NCI-H2081 treated with DMSO at 0.1 percent for 48 hours (cell line): ENCODE measurements at places on chromosomes 5 and 9.

GRCh38 chr9:90927496-90927895, 125.9 kb downstream of the SYK start:
- no peak for DNase-seq

DNA sequence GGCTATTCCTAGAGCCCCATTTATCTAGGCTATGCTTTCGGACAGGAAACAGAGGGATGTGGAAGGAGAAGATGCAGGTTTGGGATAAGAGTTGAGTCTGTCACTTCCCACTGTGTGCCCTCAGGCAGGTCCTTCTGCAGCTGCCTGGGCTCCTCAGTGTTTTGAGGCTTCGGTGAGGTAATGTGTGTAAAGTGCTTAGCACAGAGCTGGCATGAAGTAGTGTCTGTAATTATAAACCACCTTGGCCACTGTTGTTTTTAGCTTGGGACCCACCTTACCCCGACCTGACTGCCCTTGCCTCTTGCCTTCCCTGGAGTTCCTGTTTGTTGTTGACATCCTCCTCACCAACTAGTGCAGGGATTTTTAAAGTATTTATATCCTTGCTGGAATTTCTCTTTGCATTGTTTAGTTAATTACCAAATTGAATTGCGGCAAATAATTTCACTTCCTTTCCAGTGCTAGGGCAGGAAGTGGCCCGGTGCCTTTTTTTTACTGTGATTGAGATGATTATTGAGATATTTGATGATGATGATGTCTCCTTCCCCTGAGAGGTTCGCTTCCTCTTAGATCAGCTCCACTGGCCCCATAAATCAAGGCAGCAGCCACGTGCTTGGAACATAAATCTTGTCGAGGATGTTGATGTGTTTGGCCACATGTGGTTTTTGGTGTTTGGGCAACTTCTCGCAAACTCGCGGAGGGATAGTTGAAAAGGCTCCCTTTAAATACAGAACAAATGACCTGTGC, 38.3 kb upstream of the DAB2IP start:
- DNase-seq, result no peak

GRCh38 chr9:22052376-22052945, 43.4 kb upstream of the CDKN2B start:
- no peak for DNase-seq

- DNase-seq, result peak; percentile 20
These were observed 25.4 kb downstream of the HMHB1 start for GRCh38 chr5:143837306-143837848.

- no peak for DNase-seq
These were observed 174.5 kb upstream of the SLC12A2 start for GRCh38 chr5:127909066-127909465.

GRCh38 chr5:107670087-107670931, 428 bp downstream of the EFNA5 start:
- DNase-seq, result no peak

GRCh38 chr5:5079876-5080275, 60.3 kb upstream of the ADAMTS16 start:
- DNase-seq, result no peak

DNA sequence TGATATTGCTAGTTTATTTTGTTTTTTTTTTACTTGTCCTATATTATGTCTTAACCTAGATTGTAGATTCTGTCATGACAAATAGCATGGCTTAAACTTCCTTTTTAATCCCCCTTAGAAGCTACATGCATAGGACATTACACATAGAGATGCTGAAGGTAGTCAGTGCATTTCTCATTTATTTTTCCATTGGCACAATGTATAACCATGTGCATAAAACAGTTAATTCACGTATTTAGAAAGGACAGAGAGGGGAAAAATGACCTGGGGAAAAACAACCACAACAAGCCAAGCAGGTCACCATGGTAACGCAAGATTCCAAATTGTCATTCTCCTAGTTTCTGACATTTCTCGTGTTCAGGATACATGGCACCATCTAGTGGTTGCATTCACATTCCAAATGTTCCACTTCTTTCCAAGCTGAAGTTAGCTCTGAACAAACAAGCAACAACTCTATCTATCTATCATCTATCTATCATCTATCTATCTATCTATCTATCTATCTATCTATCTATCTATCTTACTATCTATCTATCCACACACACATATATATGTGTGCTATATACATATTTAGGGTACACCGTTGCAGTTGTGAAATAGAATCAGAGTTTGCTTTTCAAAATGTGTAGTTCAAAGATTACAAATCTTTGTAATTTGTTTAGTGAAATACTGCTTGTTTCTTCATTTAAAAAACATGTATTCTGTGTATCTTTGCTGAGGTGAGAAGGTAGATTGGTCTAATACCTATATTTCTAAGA, 487.2 kb upstream of the ST8SIA4 start:
- no peak for DNase-seq

GRCh38 chr5:1483856-1484729, 38.9 kb upstream of the SLC6A3 start:
- DNase-seq, result no peak

- no peak for DNase-seq
These were observed 419.7 kb downstream of the CDH10 start for GRCh38 chr5:24225051-24225450.

DNA sequence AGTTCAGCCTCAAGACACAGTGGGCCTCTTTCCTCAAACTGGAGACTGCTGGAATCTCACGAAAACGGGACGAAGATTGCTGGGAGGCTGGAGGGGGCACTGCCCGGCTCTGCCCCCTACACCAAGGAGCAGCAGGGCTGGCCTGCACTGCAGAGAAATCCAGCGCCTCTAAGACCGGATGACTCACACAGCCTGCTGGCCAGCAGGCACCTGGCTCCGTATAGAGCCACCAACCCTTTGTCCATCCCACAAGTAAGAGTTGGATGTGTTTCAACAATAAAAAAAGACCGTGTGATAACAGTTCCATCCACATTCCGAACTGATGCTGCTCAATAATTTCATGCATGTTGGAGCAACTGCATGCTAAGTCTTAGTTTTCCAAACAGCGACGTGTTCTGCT, 11.5 kb downstream of the CCDC127 start:
- no peak for DNase-seq

GRCh38 chr5:35656721-35657120, 39.1 kb downstream of the SPEF2 start:
- DNase-seq, result no peak
